ENCODE measurements at places on chromosomes 12 and 14.

DNA sequence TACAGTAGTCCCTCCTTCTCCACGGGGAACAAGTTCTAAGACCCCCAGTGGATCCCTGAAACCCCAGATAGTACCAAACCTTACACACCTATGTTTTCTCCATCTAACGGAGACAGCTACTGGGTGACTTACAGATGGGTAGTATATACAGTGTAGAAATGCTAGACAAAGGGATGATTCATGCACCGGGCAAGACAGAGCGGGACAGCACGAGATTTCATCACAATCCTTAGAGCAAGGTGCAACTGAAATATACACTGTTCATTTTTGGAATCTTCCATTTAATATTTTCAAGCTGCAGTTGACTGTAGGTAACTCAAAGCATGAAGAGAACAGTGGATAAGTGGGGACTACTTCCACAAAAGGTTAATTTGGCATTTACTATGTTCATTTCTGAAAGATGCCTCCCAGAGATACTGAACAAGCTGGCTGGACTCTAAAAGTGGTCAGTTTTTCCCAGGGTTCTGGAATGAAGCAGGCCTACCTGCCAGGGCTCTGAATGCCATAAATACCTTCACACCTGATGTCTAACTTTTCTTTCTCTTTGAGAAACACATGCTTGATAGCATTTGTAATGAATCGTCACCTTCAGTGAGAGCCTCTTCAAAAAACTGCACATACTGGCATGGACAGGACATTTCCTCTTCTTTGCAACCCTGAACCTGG lies 127.7 kb upstream of the FOXN3 start:
- no peak for DNase-seq

DNA sequence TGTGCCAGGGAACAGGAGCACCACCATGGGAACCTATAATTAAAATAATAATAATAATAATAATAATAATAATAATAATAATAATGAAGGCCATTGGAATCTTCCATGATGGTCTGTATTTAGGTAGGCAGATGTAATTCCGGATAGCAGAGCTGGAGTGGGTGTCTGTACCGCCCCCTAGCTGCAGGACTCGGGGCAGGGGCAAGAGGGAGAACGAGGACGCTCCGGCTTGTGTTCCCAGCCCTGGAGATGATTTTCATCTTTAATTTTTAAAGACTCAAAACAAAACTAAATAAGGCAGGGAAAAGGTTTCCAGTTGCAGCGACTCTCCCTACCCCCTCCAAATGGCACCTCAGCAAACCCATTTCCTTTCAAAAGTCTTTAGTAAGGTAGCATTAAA lies 501.1 kb downstream of the VRK1 start:
- no peak for DNase-seq

- DNase-seq: no peak
Measured at GRCh38 chr14:31792726-31793125, 231.5 kb downstream of the NUBPL start.

DNA sequence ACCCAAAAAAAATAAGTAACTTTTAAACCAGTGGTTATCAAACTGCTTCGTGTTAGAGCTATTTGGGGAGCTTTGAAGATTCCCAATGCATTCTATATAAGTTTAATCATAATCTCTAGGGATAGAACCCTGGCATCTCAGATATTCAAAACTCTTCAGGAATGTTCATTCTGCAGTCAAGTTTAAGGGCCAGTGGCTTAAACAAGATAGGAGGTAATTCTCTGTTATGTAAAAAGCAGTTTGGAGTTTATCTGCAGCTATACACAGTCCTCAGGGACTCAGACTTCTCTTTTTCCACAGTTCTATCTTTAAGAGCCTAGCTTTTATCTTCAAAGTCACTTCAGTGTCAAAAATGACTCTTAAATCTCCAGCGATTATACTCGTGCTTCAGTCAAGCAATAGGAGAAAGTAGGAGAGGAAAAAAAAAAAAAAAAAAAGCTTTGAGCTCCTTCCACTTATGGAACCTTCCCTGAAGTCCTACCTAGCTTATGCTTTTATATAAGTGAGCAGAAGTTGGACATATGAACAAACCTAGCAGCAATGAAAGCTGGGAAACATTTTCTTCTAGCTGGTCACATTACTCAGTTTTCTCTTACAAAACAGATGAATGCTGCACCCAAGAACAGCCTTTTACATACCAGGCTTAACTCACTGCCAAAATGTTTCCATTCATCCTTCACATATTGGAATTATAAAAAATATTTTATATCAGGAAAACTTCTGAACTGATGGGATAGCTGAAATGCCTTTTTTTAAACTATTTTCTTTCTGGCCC lies 302.8 kb downstream of the FSCB start:
- DNase-seq: no peak

DNA sequence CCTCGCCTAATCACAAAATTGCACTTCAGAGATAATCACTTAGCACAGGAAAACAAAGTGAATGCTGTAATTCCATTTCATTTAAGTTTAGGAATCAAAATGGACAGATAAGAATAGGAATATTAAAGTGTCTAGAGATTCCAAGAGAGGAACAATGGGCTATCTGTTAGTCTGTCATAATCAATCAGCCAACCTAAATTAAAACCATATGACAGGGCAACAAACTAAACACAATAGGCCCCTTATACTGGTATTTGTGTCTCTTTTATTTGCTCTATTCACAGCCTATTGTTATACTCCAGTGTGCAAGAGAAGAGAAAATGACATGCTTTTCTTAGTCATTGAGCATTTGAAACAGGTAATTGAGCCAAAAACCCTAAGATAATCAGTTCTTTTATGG lies 259.4 kb downstream of the PRKD1 start:
- no peak for DNase-seq

- DNase-seq: no peak
Measured at GRCh38 chr14:67151082-67151666, 38.1 kb upstream of the GARIN2 start.

Measured in cortex of kidney (tissue), 1 donor.